Hematopoietic multipotent progenitor cell (in vitro differentiated cells): ENCODE measurements at places on chromosomes 13 and 19.
A peak's percentile ranks its signal among the peaks of the same experiment; 100 is the strongest.

DNA sequence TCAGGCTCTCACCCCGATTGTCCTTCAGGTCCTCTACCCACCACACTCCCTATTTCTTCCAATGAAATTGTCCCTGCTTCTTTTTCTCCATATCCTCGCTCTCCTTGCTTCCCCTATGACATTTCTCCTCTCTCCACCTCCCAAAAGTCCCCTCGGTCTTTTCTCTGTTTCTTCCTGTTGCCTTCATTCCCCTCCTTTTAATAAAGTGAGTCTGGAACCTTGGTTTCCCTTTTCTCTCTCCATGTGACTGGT, 676 bp upstream of the ZNF574 start:
- DNase-seq, result no peak

GRCh38 chr13:51553531-51553930, 30.7 kb upstream of the WDFY2 start:
- DNase-seq, result no peak

DNA sequence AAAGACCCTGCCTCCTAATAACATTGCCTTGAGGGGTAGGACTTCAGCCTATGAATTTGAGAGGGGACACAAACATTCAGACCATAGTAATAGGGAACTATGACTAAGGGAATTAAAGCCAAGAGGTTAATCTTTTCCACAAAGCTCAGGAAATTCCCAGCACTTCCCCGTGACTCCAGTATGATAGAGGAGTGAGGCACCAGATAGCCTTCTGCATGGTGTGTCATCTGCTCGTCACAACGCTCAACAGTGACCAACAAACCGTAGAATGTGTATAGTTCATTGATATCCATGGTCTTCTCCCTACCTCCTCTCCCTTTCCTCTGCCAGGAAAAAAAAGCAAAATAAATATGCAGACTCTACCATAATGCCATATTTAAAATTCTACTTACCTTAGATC, 64.4 kb downstream of the B3GLCT start:
- no peak for DNase-seq

GRCh38 chr19:54245936-54246335, 3.3 kb upstream of the LILRA6 start:
- DNase-seq, result no peak

- peak; percentile 91 for DNase-seq
Observed at GRCh38 chr19:12639901-12640613, 26.5 kb downstream of the MAN2B1 start.

GRCh38 chr13:61253105-61253877, 162.4 kb downstream of the PCDH20 start:
- no peak for DNase-seq

DNA sequence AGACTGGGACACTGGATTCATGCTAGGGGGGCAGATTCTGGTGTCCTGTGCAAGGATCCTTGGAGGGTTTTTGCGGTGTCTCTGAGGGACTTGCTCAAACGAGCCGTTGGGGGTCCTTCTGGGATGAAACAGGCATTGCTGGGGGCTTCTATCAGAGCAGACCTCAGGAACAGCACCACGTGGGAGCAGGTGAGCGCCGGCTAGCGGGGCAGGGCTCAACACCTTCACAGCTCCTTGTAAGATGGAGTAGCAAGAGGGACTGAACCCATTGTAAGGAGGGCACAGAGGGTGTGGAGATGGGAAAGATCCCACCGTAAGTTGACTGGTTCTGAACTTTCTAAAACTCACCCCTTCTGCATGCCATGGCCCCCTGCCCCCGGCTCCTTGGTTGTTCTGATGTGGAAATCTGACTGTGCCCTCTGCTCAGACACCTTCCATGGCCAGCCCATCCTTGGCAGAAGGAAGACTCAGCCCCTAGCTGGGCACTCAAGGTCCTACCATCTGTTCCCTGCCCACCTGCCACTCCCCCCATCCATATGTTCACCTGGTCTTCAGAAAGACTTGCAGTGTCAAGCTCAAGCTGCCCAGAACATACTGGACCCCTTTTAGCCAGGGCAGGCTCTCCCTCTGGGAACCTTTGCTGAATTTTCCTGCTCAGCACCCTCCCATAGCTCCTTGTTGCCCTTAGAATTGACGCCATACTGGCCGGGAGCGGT, 1.2 kb downstream of the SLC27A1 start:
- DNase-seq, result no peak

- no peak for DNase-seq
Observed at GRCh38 chr19:17489392-17490030, 19.2 kb downstream of the SLC27A1 start.

GRCh38 chr19:10155839-10156238, 36.1 kb upstream of the EIF3G start:
- DNase-seq, result no peak
